Activated naive CD8-positive, alpha-beta T cell treated with anti-CD3 and anti-CD28 coated beads, Interleukin-2, amount 10 ng/mL, durations not matched to agents 7 days and 5 days (primary cell): ENCODE measurements at places on chromosomes 4 and X.

DNA sequence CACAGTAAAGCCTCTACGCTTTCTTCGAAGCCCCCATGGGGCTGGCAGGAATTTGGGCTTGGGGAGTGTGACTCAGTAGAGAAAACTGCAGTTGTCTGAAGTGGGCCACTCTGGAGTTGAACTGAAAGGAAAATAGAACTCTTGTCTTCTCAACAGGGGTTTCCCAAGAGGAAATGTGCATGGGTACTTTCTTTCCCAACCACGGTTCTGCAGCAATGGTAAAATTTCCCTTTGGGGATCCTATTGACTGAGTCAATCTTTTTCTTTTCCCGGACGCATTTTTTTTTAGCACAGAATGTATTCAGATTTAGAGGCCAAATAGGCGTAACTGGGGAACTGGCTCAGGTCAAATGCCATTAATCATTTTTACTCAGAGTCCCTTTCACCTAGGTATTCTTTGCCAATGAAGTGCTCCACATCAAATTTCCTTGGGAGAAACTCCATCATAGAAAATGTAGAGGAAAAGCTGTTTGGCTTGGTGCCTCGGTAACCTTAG lies 269.3 kb downstream of the STIM2 start:
- DNase-seq: no peak

DNA sequence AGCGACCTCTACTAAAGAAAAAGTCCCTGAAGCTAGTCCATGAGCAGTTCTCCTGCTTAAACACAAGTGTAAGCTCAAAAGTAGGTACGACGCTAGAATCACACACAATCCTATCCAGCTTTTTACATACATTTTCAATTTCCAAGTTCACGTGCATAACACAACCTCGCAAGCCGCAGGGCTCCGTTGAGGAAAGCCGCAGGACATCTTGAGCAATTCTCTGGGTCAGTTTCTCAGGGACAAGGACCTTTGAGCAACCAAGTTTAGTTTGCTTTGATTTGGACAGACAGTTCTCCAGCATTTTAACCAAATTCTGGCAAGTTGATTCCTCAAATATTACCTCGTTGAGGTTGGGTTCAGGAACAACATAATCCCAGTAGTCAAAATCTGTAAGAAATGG lies 2.5 kb downstream of the DDIT4L start:
- DNase-seq: no peak

DNA sequence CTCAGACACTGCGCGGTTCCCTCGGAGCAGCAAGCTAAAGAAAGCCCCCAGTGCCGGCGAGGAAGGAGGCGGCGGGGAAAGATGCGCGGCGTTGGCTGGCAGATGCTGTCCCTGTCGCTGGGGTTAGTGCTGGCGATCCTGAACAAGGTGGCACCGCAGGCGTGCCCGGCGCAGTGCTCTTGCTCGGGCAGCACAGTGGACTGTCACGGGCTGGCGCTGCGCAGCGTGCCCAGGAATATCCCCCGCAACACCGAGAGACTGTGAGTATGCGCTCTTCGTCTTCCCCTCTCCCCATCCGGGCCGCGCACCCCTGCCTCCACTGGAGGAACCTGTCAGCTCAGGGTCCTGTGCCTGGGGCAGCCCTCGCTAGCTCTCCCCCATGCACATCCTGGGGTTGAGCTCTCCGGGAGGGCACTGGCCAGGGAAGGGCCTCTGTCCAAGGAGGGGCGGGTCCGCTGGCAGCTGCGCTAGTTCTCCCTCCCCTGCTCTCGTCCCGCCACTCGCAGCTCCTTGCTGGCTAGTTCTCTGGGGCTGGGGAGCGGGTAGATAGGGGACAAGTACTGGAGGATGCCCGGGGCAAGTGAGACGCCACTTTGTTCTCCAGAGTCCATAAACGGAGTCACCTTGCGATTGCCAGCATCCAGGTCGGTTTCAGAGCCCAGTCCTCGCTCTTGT lies 2.2 kb downstream of the SLIT2 start:
- peak; percentile 29 for DNase-seq

DNA sequence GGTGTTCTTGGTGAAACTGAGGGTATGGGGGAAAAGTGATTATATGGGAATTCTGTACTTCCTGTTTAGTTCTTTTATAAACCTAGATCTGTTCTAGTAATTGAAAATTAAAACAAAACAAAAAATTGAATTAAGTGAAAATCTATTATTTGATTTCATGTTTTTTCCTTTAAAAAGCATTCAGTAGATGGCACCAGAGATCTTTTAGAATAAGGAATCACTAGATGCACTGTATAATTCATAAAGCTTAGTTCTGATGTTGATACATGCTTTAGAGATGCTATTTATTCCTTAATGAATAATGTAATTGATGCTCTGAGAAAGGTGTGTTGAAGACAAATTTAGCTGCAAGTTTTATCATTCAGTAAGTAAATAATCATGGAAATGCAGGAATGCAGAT lies 87.3 kb downstream of the LCORL start:
- DNase-seq: no peak

DNA sequence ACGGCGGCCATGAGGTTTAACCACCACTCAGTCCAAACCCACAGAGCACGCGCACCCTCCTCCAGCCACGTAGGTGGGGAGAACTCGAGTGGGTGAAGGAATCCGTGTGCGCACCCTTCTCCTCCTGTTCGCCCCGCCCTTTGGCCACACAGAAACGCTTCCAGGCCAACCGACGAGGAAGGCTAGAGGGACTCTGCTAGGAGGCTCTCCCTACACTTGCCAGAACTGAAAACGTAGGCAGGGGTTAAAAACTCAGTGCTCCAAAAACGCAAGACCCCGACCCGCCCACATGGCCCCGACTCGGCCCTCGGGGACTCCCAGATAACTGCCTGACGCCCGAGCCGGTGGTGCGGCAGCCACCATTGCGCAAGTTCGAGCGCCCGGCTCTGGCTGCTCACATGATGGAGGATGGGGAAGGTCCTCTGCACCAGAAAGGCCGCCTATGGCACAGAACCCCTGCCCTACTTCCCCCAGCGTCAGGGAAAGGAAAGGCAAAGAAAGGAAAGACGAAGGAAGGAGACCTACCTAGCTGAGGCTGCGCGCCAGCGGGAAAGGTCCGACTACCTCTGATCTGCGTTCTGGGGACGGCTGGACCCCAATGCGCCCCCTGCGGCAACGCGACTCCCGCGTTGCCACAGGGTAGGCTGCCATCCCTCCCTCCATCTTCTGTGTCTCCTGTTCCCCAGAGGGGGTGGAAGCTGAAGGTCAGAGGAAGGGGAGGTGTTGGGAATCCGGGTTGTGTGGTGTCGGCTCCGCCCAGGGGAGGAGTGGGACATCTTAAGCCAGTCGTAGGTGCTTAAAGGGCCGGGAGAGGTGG lies 201.9 kb upstream of the AGTR2 start:
- no peak for DNase-seq

GRCh38 chrX:155983326-155983725 lies 14.2 kb upstream of the IL9R start:
- DNase-seq: no peak

- no peak for DNase-seq
These were observed 327.1 kb downstream of the PAPSS1 start for GRCh38 chr4:107392951-107393350.

DNA sequence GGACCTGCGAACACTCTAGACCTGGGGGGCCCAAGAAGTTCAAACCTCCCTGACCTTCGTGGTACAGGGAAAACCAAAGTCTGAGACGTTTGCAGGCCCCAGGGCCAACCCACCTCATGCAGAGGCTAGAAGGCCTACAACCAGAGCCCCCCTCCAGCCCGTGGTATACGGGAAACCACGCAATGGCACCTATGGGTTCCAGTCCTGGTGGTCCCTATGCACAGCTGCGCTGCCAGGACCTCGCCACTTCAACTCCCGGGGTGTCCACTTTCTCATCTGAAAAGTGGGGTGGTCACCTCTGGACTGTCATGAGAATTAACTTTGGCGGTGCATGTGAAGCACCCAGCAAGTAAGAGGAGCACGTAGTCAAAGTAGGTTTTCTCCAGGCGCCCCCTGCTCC lies 8.4 kb upstream of the MSX1 start:
- DNase-seq: no peak

GRCh38 chr4:165971446-165971845 lies 98.4 kb downstream of the TLL1 start:
- no peak for DNase-seq

GRCh38 chr4:3851881-3852280 lies 85.7 kb downstream of the ADRA2C start:
- DNase-seq: no peak

DNA sequence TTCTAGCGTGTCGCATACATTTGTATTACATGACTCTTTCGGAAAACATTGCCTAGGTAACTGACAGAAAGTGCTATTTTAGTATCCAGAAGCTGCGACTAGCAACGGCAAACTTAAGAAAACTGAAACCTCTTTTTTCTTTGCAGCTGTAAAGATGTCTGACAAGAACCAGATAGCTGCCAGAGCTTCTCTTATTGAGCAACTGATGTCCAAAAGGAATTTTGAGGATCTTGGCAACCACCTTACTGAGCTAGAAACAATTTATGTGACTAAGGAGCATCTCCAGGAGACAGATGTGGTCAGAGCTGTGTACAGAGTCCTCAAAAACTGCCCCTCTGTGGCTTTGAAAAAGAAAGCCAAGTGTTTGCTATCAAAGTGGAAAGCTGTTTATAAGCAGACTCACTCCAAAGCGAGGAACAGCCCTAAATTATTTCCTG lies 9.4 kb downstream of the TCEANC start:
- DNase-seq: no peak

GRCh38 chr4:4284827-4285618 lies 4.9 kb downstream of the LYAR start:
- no peak for DNase-seq

DNA sequence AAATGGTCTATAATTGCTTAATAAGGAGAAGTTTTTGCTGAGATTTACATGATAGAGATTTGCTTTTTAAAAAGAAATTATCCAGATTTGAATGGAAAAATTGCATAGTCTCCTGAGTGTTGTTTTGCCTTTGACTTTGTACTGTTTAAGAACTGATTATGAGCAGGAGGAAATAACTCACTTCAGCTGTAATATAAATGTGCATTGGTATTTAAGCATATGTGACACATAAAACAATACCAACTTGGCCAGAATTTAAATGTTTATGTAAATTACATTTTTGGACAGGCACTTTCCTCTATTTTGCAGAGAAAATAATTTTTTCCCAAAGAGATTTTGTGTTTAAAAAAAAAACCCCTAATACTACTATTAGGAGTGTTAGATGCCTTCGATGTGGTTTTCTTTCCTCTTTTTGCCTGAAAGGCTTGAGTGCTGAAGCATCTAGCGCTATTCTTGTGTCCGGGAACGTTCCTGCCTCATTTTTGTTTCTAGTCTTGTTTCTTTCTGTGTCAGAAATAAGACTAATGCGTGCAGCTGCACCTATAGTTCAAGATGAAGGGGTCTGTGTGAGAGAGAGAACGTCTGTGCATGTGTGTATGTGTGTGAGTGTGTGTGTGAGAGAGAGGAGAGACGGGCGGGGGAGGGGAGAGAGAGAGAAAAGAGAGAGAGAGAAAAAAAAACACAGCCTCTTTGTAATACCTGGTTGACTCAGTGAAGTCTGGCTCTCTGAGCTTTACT lies 60.8 kb downstream of the TBL1X start:
- no peak for DNase-seq

- no peak for DNase-seq
These were observed 61.5 kb downstream of the CORIN start for GRCh38 chr4:47776353-47776752.
